Cardiac muscle cell (in vitro differentiated cells and primary cell): ENCODE measurements at places on chromosomes 12 and 14.

- H3K4me1 ChIP-seq: peaks cover 20% of the 10 kb centered on the region
- no peak overlapping the region for H3K27ac ChIP-seq
- DNase-seq: no peak
- H3K4me3 ChIP-seq: no peak overlapping the region
- no peaks in the 10 kb centered on the region for H3K36me3 ChIP-seq
Observed at GRCh38 chr14:66511849-66512248, 3.9 kb downstream of the GPHN start.

DNA sequence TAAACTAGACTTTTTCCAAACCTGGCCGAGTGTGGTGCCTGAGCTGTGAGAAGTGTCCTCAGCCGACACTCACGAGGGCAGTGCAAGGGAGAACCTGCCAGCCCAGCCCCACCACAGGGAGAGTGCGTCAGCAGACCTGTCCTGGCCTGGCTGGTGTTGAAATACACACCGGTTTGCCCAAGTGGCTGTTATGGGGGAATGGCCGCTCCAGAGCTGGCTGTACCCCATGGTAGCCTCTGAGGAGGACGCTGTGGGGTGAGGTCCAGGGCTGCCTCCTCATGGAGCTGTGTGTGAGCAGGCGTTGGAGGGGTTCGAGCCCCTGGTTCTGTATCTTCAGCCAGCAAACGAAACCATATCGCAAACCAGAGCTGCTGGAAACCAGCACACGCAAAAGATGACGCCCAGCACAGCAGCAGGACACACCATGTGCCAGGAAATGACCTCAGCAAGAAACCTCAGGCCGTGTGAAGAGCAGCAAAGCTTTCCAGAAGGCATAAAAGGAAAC, 9.4 kb downstream of the ANKRD9 start:
- no peak overlapping the region for H3K4me3 ChIP-seq
- peak overlapping the region; percentile 26 for H3K27ac ChIP-seq
- no peak for DNase-seq
- no peaks in the 10 kb centered on the region for H3K36me3 ChIP-seq
- H3K27me3 ChIP-seq: no peaks in the 10 kb centered on the region

DNA sequence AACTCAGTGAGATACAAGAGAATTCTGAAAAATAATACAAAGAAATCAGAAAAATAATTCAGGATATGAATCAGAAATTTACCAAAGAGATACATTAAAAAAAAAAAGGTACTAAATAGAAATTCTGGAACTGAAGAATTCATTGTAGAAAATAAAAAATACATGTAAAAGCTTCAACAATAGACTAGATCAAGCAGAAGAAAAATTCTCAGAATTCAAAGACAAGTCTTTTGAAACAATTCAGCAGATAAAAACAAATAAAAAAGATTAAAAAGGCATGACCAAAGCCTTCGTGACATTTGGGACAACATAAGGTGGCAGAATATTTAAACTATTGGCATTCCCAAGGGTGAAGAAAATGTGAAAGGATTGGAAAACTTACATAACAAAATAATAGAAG, 133.1 kb upstream of the CNOT2 start:
- H3K4me3 ChIP-seq: no peak overlapping the region
- H3K27me3 ChIP-seq: no peaks in the 10 kb centered on the region
- H3K27ac ChIP-seq: no peak overlapping the region
- no peaks in the 10 kb centered on the region for H3K36me3 ChIP-seq
- no peaks in the 10 kb centered on the region for H3K4me1 ChIP-seq

GRCh38 chr14:22418631-22419030, 170.4 kb downstream of the DAD1 start:
- DNase-seq: no peak
- no peaks in the 10 kb centered on the region for H3K36me3 ChIP-seq
- no peaks in the 10 kb centered on the region for H3K4me1 ChIP-seq
- no peak overlapping the region for H3K4me3 ChIP-seq
